ENCODE measurements at places on chromosomes 4 and X.

DNA sequence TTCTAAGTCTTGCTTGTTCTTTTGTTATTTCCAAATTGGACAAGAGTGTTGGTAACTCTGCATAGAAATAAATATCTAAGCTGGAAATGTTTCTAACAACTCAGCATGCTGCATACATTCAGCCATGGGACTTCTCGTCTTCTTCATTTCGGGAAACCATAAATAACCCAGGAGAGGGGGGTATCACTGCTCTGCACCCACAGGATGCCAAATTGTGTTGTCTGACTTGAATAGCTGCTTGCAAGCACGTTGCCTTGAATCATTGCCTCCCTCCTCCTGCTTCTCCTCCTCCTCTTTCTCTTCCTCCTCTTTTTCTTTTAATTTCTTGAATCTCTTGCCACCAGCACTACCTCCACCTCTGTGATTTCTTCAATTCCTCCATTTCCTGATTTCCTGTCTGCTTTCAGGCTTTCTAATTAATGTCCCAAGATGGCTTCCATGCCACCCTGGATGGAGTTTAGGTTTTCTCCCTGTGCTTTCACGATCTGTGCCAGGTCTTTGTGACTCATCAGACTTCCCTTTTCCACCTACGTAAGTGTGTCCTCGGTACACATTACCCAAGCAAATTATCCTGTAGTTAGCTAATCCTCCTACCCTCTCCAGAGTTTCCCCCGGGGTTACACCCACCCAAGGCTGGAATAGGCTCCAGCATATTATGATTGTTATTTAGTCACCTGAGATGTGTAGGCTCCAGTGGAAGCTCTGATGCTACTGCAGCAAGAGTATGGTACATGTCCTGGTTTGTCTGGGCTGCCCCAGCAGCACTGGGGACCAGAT is 122.6 kb upstream of the VCX3B start:
- no peak for DNase-seq

DNA sequence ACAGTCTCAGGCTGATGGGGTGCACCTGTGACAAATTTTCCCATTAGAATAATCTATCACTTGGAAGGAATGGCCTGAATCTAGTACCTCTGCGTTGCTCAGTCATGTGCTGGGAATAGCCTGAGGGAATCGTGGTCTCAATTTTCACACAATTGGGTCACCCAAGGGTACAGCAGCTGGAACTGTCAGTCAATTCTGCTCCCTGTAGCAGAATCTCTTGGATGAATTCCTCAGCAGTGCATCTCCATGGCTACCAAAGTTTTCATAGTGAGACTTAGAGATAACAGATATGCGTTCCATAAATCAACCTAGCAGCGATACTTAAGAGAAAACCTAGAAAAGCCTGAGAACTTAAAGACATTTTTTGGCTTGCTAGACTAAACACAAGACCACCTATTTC is 288.7 kb upstream of the CTSO start:
- no peak for DNase-seq

DNA sequence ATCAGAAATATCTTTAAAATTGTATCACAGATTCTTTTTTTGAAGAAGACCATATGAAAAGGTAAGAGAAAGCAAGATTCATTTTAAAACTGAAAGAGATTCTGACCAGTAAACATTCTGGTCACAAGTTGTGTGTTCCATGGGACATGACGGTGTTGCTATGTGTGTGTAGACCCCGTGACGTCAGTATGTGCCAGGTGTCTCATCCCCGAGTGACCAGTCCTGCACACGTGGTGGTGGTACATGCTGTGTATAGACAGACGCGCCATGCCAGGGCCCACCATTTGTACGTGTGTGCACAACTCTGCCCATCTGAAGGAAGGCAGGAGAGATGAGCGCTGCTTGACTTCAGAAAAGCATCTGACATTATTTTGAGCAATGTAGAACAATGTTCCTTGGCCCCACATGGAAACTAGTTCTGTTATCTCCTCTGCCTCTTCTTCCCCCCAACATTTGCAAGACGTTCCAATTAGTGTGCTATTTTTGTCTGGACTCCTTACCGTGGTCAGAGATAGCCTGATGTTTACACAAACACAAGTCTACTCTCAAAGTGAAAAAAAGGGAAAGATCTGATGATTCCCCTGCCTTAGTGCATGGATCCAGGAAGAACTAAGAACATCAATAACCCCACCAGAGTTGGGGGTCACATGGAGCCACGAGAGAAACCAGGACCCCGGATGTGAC is 51.2 kb downstream of the IRF2 start:
- no peak for DNase-seq

DNA sequence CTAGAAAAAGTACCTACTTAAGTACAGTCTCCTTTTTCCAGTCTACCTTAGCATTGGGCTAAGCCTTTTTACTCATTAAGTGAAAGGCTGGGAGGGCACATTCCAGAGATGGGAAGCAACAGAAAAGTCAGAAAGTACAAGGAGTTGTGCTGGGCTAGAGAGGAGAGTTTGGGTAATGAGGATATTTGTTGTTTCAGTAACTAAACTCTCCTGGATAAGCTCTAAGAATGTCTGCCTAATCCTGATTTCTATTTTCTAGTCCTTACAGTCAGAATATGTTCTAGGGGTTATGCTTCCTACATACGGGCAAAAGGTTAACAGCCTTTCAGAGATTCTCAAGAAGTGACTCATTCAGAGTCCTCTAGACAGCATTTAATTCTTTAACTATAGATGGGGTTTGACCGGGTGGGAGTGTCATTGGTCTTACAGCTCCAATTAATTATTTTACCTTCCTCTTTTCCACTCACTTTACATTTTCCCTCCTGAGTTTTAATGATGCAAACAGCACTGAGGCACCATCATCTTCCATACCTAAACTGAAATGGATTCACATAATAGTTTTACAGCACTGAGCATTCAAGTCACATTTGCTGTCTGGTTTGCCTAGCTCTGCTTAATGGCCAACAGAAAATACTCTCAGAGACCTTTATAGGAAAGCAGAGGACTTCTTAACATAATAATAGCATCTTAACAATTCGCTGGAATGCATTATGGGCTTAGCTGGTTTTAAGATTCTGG is 42.9 kb downstream of the USP26 start:
- DNase-seq: no peak

GRCh38 chrX:74593593-74593992 is 20.8 kb downstream of the RLIM start:
- DNase-seq: no peak

- no peak for DNase-seq
Observed at GRCh38 chr4:175561696-175562095, 250.4 kb downstream of the GPM6A start.

Measured in glutamatergic neuron (in vitro differentiated cells).